ENCODE measurements at places on chromosomes 13 and 19. TPM values are rescaled to one million over a fixed set of nuclear protein-coding genes. Genes with fewer than 3 reads are reported as not detected.

SIGLEC5 gene
- total RNA-seq, result not detected

SYT5 gene
- total RNA-seq, result 6.1 TPM

ONECUT3 gene
- not detected for total RNA-seq

CRX gene
- not detected for total RNA-seq

CYP2F1 gene
- total RNA-seq, result not detected

SPRED3 gene
- 3.0 TPM for total RNA-seq

NACC1 gene
- total RNA-seq, result 44.8 TPM

NPAS1 gene
- 6.7 TPM for total RNA-seq

SYCN gene
- not detected for total RNA-seq

Data from A549 treated with Mapracorat at 1 μM for 4 hours (cell line).